HCT116 (cell line): ENCODE measurements at places on chromosomes 11 and 22.

GRCh38 chr22:46278656-46279645, 11.1 kb downstream of the TTC38 start:
- no peak for DNase-seq

GRCh38 chr22:45511847-45512261, 9.2 kb downstream of the FBLN1 start:
- DNase-seq = no peak

GRCh38 chr22:20165913-20166312, 15.1 kb upstream of the CCDC188 start:
- no peak for DNase-seq

DNA sequence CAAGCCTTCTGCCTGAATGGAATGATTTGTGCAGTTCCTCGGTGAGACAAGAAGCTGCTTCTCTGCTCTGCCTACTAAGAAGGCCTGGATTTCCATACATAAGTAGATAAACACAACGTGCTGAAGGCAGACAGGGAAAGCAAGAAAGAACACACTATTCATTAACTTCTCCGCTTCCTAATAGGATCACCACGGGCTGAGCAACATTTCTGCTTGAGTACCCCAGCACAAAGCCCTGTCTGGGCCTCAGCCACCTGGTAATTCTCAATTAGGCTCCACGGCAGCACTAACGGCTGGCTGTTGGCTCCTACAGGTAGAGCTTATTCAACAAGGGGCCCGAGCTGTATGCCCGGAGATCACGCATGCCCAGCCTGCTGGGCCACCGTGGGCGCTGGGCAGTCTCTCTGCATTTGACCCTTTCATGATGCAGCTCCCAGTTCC, 1156.6 kb downstream of the TBC1D22A start:
- no peak for DNase-seq

- DNase-seq = no peak
These were observed 7.6 kb downstream of the LRRC10B start for GRCh38 chr11:61516191-61516590.

DNA sequence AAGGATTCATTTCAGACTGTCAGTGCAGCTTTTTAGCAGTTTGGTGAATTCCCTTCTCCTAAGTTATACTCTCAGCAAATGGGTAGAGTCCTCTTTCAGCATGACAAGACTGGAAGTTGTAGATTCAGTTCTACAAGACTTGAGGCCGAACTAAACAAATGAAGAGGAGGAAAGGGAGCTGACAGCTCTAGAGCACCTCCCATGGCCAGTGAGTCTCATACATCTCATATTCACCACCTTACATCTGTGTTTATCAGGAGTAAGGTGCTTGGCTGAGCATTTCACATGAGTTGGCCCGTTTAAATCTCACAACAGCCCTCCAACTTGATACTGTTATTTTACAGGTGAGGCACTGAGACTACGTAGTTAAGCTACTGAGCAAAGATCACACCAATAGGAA, 30.4 kb downstream of the SEZ6L start:
- DNase-seq = no peak

DNA sequence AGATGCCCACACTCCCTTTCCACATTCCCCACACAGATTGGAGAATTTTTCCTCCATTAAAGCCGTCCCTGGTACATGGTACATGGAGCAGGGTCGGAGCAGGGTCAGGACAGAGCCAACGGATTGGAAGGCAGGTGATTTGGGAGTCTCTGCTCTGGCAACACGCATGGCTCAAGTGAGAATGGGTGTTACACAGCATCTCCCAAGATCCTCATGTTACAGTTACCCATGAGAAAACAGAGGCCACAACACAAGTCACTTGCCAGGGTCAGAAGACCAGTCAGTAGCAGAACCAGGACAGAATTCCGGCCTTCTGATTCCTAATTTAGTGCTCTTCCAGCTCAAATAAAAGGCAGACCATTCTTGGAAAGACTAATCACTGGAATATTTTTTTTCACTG, 7.7 kb upstream of the F2 start:
- DNase-seq = no peak

DNA sequence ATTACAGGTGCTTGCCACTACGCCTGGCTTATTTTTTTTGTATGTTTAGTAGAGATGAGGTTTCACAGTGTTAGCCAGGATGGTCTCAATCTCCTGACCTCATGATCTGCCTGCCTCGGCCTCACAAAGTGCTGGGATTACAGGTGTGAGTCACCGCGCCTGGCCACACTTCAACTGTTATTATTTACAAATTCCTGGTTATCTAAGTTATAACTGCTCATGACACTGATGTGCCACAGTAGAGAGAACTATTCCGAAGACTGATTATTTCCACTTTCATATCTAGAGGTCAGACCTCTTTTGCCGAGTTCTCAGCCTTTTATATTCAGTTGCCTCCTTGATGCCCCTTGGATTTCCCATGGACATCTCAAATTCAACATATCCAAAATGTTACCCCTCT, 3.9 kb upstream of the NUP160 start:
- DNase-seq = no peak

DNA sequence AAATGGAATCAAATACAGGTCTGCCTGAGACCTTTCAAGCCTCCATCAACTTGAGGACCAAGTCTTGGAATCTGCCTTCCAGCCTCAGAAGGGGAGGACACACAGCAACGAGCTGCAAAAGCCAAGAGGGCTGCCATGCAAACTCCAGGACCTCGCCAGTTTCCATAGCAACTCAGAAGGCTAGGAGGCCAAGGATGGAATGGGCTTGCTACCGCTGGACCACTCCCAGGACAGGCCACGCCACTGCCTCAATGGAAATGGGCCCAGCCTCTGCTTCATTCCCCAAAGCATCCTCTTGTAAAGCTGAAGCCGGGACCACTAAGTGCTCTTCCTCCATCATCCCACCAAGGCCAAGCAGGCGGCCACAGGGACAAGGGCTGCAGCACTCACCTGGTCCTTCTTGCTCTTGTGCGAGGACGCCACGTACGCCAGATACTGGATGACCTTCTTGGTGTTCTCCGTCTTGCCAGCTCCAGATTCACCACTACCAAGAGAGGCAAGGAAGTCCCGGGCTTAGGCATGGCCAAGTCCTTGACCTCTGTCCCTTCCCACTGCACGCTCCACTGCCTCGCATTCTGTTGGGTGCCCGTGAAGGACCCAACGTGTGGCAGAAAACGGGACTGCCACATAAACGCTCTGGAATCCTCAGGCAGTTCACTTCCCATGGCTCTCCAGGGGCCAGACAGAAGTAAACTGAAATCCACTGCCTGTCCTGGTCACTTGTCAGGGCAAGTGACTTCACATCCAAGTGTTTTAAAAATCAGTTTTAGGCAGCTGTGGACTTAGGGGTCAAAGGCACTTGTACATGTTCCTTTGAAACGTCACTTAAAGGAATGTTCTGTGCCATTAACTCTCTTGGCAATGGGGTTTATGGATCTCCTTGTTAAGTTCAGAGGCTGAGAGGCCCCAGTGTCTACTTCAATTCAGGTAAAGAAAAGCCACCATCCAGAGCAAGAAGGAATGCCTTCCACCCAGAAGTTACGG, 61.3 kb downstream of the MYH9 start:
- no peak for DNase-seq

DNA sequence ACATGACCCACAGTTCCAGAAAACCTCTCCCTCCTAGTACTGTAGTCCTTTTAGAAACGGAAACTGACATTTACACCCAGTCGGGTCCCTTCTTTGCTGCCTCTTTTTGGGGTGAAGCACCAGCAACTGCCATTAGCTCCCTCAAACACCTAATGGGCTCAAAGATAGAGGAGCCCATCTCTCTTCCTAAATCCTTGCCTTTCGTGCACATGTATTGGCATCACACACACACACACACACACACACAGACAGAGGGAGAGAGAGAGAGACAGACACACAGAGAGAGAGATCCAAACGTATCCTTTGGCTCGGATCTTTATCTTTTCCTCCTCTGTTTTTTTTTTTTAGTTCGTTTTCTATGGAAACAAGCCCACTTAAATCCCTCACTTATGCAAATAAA, 716 bp downstream of the GRM5 start:
- DNase-seq = no peak

GRCh38 chr11:77197626-77198320, 69.7 kb downstream of the MYO7A start:
- DNase-seq = no peak

- no peak for DNase-seq
These were observed 8.7 kb upstream of the RGL4 start for GRCh38 chr22:23682077-23682476.

DNA sequence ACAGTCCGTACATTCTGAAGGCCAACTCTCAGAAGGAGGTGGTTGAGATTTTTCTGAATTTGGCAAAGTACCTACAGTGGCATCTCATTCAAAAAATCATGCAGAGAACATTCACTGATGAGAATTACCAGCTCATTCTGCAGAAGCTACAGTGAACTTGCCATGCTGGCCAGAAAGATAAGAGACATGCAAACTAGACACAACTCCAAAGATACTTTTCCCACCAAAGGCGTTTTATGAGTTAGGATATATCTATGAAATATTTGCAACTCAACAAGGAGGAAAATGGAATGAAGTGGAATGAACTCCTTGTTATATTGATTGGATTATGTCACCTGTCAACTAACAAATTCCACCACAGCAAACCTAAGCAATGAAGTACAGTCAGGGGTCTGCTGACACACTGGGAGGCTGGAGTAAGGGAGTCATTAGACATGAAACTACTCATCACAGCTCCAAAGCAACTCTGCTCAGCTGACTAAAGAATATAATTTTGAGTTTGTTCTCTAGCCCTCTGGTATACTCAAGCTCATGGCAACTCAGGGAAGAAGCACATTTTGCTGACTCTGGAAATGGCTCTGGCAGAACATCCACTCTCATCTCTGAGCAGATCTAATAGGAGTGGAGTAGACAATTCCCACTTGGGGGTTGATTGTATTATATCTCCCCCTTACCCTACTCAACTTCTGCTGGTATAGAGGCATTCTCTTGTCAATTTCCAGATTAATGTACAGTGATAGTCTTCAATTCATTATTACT, 22.9 kb downstream of the MAML2 start:
- no peak for DNase-seq

DNA sequence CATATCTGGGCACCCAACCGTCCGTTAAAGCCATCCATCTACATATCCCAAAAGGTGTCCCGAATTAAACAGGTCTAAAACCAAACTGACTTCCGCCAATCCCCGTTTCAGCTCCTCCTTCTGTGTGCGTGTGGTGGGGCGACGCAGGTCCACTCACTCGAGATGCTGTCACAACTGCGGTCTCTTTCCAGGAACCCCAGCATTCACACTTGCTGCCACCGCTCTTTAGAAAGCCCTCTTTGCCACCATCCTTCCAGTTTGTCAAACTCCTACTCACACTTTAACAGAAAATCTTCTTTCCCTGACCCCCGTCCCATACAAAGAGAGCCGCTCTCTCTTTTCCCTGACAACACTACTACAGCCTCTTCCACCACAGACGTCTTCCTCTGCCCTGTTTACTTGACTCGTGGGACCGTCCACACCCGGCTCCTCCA, 467 bp downstream of the ESS2 start:
- DNase-seq = no peak

GRCh38 chr11:37657645-37658044, 1059.6 kb upstream of the RAG2 start:
- no peak for DNase-seq

DNA sequence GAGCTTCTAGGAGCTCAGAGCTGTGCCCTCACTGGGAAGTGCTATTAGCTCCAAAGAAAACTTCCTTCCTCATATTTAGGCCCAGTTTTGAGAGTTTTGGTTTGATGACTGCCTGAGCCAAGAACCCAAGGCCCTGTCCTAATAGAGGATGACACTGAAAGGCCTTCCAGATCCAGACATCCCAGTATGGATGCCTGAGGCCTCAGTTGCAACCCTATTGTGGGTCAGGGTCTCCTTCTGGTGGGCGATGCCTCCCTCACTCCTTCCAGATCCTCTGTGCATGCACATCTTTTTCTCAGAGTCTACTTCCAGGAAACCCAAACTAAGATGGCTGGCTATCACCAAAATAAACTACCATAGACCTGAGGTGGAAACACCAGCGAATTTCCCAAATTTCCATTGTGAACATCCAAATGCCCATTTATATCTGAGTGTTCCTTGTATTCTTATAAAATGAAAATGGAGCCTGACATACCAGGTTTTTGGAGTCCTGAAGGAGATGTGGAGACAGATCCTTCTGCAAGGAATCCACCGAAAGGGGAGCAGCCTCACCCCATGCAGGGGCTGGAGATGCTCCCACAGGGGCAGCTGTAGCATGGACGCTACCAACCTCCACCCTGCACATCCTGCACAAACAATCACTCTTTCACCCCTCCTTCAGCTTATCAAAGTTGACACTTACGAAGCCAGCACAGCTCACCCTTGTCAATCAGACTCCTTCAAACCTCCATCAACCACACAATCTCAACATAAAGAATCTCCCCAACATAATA, 61.1 kb downstream of the GGTLC2 start:
- no peak for DNase-seq

DNA sequence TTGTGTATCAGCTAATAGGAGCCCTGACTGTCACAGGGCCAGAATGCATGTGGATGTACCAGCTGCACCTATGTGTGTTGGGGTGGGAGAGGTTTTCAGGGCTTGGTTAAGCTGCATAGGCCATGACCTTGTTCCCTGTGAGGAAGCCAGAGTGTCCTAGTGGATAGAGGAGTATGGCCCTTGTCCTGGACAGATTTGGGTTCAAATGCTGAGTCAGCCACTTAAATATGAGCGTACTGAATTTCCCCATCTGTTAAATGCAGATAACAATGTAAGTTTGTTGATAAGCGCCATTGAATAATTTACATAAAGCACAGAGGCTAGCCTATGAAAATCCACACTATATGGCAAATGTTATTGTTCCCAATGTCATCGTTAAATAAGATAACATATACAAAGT, 74.4 kb downstream of the PANX1 start:
- DNase-seq = no peak

DNA sequence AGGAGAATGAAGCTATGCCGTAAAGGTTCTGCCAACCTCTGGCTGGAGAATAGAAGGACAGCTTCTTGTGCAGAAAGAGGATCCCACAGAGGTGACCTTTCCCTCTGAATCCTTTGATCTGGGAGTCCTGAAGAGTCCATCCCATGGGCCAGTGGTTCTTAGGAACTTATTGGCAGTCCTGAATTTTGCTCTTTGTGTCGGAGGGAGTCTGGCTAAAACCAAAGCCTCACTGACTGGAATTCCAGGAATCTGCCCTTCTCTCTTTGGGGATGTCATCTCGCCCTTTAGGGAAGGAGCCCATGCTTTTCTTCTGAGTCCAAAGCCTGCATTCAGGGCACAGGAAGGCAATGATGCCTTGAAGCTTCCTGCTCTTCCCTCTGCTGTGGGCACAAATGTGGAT, 45.5 kb downstream of the PKNOX2 start:
- no peak for DNase-seq
